ENCODE measurements at places on chromosomes 7 and 10.

GRCh38 chr10:121680879-121681655 is 82.8 kb upstream of the FGFR2 start:
- no peak for DNase-seq

DNA sequence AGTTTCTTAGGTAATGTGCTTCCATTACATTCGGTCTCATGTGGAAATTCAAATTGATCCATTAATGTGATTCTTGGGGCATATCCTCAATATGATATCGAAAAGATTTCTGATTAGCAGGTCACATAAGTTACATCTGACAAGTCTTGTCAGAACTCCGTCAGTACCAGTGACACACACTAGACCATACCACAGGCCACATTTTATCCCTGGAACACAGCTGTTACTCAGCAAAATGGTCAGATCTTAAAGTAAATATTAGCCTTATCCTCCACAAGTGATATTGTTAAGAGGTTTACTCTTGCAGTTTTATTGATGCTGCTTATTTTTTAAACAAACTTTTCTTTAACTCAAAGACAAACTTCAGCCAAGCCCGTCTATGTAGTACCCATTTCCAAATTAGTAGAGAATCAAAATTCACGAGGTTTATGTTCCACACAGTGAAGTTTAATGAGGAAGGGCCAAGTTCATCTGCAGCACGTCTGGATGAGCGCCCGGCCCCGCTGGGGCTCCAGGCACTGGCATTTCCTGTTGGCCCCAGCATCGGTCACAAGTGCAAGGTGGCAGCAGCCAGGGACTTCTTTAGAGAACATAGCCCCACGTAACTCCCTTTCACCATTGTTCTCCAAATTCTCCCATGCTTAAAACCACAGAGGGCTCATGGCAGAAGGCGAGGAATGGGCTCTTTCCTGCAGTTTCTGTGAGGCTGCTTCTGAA is 132.2 kb downstream of the VIPR2 start:
- DNase-seq: no peak

DNA sequence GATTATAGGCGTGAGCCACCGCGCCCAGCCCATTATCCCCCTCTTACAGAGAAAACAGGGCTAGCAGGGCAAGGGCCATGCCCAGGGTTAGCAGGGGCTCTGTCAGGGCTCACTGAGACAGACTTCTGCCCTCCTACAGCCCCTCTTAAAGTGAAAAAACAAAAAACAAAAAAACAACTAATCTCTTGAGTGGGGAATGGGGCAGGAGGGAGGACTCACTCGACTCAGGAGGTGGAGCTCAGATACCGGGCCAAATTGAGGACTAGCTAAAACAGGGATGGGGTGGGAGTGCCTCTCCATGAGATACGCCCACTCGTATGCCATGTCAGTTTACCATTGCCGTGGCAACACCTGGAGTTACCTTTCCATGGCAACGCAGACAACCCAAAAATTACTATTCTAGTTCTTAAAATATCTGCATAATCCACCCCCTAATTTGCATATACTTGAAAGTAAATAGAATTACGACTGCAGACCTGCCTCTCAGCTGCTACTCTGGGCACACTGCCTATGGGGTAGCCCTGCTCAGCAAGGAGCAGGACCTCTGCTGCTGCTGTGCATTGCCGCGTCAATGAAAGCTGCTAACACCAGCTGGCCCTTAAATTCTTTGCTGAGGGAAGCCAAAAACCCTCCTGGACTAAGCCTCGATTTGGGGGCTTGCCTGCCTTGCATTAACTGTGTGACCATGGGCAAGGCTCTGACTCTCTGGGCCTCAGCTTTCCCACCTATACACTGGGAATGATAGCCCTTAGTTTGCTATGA is 13.4 kb downstream of the SSC4D start:
- DNase-seq: no peak

DNA sequence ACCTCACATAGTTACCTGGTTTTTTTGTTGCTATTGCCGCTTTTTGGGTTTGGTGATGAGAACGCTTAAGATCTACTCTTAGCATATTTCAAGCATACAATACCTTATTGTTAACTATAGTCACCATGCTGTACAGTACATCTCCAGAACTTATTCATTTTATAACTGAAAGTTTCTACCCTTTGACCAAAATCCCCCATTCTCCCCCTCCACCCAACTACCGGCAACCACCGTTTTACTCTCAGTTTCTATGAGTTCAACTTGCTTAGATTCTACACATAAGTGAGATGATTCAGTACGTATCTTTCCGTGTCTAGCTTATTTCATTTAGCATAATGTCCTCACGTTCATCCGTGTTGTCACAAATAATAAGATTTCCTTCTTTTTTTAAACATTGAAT is 86.7 kb upstream of the IL6 start:
- no peak for DNase-seq

DNA sequence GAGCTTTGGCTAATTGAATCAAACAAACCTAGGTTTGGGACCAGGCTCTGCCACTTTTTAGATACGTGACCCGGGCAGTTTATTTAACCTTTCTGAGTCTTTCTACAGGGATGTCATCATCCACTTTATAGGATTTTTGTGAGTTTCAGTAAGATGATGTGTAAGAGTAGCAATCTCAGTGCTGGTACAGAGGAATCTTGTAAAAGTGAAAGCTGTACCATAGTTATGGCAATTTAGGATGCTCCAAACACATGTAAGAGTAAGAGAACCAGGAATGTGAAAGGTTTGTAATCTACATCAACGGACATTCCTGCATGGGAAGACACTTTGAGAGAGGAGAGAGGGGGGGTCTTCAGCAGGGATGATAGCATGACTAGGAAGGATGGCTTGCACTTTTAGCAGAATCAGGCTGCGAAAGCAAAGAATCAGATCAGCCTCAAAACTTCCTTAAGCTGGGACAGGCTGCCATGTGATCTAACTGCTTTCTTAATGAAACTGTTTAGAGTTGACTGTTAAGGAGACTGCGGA is 968 bp downstream of the NOLC1 start:
- DNase-seq: no peak

Measured in left lobe of liver (tissue), 2 donors.